Upper lobe of left lung (tissue), 6 donors: ENCODE measurements at places on chromosomes 4 and X.
A peak's percentile ranks its signal among the peaks of the same experiment; 100 is the strongest.

GRCh38 chr4:142656178-142656577, 189.9 kb downstream of the INPP4B start:
- no peak for DNase-seq

DNA sequence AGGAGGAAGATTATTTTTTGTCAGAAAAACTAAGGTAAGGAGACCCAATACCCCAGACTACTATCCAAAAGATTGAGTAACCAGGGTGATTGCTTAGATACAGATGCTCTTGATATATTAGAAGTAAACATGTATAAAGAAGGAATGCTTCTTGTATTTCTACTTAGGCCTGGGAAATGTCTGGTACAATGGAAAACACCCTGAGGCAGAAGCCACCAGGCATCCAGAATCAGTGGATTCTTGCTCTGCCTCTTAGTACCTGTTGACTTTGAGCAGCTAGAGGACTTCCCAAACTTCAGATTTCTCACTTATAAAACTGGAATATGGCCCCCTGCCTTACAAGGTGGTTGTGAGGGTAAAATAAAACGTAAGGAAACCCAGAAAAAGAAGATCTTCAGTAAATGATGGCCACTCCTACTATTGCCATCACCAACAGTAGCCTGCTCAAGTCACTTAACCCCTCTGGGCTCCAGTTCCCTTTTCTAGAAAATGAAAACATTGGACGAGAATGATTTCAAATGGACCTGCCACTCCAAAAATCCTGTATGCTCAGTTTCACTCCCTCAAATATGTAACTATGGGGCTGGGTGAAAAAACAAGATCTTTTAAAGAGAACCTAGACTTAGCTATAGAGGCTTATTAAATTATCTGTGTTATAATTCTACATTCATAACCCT, 56.6 kb downstream of the AMELX start:
- no peak for DNase-seq

GRCh38 chr4:5465956-5466355, 242.4 kb downstream of the EVC2 start:
- no peak for DNase-seq

DNA sequence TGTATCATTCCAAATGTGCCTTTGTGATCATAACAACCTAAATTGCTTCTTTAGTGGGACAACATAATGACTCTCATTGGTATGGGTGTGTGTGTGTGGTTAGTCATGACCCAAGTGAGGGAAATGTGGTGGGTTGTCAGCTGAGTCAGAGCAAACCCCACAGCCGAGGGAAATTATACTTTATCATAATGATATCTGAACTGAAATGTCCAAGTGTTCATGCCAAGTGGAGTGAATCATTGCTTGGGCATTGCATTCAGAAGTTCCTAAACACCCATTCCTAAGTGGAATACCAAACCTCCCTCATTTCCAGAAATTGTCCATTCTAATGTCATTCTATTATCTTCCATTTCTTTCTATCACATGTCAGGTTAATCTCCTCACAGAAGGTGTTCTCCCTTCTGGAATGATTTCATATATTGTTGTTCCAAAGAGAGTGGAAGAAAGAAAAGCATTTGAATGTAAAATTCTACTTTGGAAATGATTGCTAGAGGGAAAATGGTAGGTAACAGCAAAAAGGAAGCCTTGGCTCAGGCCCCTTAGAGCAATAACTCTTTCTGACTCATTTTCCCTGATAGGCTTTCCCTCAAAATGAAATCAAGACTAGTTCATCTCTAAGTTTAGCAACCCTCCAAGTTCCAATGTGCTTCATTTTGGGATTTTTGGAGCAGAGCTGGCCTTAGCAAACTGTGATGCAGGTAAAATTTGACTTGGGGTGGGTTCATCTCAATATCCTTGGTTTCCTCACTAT, 230.7 kb upstream of the KCNIP4 start:
- no peak for DNase-seq

- DNase-seq, result no peak
These were observed 23.2 kb upstream of the ADD1 start for GRCh38 chr4:2820216-2820982.

DNA sequence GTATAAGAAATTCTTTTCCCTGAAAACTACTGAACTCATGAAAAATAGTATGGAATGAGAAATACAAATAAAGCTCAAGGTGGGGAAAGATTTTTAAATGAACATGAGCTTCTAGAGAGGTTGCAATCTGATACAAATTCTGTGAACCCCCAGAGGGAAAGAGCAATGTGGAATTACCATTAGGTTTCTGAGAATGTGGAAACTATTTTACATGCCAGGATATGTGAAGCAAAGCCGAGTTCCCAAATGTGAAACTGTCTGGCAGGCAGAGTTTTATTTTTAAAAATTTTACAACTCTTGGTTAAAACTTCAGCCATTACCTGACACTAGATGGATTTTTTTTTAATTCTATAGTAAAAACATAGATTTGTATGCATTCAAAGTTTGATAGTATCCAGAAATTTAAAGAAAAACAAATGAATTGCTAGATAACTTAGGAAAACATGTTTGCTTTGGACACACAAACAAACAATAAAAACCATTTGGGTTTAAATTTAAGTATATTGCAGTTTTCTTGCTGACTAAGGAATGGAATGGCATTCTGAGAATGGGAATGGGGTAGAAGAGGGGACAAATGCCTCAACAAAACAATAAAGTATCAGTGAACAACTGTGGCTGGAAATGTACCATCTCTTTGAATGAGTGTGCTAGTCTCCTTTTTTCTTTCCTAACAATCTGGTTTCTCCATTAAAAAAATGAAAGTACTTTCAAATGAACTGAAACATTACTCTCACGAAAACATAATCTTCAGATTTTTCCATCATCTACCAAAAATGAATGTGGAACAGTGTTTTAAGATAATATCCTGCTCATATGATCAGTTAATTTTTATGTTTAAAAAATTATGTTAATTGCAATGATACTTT, 99.6 kb downstream of the PCDH18 start:
- no peak for DNase-seq

DNA sequence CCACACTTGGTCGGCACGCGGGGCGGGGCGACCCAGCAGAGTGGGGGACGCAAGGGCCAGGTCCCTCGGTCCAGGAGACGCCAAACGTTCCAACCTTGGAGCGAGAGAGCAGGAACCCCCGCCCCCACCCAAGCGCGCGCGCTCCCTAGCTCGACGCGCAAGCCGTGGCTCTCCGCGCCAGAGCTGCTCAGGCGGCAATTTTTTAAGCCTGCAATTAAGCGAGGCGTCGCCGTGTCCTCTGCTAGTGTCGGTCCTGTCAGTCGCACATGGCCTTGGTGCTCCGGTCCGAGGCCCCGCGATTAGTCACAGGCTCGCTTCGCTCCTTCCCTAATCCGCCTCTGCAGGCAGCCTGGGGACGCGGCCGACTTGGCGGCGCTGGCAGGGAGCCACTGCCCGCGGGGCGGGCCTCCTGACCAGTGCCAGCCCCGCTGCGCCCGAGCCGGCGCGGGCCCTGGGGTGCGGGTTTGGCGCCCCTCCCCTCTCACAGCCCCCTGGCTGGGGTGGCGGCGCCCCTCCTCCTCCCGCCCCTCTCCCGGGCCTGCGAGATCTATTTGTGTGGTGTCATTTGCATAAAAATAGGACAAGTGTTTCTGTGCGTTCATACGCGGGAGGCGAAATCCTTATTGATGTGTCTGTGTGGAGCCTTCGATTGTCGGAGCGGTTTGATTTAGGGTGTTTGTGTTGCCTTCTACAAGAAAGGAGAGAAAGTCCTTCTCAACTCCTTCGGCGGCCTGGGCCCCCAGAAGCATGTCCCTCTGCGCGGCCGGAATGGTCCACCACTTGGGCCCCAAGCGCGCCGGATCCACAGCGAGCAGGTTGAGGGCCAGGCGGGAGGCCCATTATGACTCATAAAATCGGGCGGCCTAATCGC, 9.8 kb upstream of the BCOR start:
- DNase-seq, result peak; percentile 90

- DNase-seq, result no peak
These were observed 36.6 kb downstream of the MAP7D3 start for GRCh38 chrX:136214551-136214950.

DNA sequence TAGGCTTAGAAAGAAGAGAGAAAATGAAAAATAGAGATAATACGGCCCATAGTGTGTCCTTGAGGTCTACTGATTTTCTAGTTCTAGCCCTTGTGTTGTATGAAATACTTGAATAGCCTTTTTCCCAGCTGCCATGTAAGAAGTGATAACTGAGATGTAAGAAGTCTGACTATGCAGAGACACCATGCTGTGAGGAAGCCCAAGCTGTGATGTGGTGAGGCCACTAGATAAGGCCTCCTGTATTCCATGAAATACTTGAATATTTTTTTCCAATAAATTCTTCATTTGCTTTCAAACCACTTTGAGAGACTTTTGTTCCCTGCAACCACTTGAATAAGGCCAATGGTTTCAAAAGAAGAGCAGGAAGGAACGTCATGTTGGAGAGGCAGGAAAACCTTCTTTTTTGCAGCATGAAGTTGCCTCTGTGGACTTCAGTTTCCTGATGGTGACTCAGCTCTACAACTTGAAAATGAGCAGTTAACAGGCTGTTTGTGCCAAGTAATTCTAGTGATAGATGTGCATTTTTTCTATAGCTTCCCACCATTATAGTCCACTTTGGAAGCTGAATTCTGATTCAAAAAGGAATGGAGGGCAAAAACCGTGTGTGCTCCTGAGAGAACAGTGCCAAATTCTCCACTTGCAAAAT, 25.5 kb upstream of the FAM9C start:
- DNase-seq, result no peak

DNA sequence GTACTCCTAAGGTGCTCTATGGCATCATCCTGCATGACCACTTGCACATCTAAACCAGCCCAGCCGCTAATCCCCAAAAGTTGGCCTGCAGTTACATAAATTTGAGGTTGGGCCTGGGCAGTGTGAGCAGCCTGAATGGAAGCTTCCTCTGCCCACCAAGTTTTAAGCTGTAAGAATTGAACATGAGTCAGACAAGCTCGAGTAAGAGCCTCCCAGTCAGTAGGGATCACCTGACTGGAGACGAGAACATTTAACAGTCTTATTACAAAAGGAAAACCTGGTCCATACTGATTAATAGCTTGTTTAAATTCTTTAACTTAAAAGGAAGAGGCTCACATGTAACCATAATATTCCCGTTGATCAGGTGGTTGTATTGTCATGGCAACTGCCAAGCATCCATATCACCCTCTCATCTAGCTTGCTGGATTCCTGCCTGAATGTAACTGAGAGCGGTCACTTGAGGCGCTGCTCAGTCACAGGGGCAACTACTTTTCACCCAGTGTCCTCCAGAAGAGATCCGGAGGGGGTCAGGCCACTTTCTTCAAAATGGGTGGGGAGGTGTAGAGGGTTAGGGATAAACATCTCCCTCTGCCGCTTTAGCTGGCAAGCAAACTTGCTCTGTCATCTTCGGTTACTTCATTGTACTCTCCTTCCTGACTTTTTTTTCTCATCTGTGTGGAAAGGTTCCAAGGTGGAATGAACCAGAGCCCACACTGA, 56.6 kb upstream of the WDR1 start:
- DNase-seq, result peak; percentile 42

DNA sequence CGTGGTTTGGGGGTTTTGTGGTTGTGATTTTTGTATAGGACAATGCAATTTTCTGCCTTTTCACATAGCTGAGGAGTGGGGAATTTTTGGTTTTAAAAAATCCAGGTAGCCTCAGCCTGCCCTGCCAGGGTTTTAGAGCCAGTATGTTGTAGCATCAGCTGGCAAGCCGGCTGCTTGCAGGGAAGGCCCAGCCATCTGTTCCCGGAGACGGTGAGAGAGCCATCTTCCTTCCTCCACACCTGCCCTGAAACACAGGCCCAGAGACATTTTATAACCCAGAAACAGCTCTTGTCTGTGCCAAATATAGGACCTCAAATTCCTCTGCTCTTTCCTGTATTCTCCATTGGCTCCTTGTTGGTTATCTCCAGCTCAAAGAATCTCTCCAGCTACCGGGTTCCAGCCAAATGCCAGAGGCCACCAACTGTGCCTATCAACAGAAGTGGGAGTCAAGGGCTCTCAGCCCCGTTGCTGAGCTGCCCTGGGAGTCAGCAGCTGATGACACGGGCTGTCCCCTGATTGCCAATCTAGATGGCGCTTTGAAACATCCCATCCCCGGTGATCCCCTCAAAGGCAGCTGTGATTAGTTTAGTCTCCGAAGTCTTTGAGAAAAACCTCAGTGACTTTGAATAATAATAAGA, 595.2 kb downstream of the MID1IP1 start:
- no peak for DNase-seq

GRCh38 chrX:155889328-155889727, 8.2 kb downstream of the VAMP7 start:
- DNase-seq, result no peak

DNA sequence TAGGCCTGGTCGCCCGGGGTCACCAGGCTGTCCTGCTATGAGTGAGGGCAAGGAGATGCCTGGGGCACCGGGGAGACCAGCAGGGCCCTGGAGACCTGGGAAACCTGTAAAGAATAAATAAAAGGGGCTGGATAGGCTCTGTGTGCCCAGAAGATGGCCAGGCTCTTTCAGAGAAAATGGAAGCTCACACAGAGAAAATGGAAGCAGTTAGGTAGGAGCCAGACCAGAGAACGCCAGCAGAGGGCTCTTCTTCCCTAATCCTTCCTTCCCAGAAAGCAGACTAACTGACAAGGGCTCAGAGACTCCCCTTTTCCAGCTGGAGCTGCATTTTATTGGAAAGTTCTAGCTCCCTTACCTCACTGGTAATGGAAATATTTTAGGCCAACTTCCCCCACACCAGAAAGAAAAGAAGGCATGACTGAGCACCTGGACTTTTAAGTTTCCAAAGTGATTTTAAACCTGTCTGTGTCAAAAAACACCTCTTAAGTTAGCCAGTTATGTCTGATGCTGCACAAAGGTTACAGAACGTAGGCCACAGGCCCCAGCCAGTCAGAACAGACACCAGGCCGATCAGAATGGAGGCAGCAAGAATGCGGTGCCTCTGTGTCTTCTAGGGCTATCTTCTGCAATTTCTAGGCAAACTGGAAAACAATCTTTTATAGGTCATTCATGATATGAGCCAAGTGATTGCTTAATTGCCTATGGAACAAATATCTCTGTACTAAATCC, 74.0 kb downstream of the ATG4A start:
- DNase-seq, result no peak

- peak; percentile 84 for DNase-seq
These were observed 91.3 kb downstream of the NSUN7 start for GRCh38 chr4:40840985-40841571.

DNA sequence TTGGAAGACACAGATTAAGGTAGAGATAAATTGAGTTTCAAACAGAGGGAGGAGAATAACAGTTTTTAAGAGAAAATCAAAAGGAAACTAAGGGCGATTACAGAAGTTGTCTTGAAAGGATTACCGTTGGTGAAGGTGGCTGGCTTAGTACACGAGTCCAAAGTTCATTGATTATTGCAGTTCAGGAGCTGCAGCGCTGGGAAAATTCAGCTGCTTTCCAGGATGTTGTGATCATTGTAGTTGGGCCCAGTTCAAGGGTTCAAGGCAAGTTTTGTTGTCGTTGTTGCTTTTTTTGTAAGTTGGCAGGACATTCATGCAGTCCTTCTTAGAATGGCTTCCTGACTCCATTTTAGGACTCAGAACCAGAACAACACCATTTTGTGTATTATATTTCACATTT, 461.7 kb downstream of the RAPGEF2 start:
- DNase-seq, result no peak
